ENCODE measurements at places on chromosomes 16 and 17.

- DNase-seq, result no peak
Measured at GRCh38 chr16:13793841-13794409, 126.0 kb upstream of the ERCC4 start.

GRCh38 chr17:59899099-59899498 is 6.2 kb downstream of the RPS6KB1 start:
- DNase-seq, result no peak

- no peak for DNase-seq
Measured at GRCh38 chr17:8724451-8724850, 20.2 kb downstream of the CCDC42 start.

GRCh38 chr17:8188263-8188839 is 1.6 kb downstream of the BORCS6 start:
- no peak for DNase-seq

Data from cortex of kidney (tissue), 1 donor.